ENCODE measurements at places on chromosomes 11 and 22. TPM values are rescaled to one million over a fixed set of nuclear protein-coding genes. Genes with fewer than 3 reads are reported as not detected.

- DNase-seq: no peak
These were observed 540.8 kb downstream of the SOX6 start for GRCh38 chr11:15815246-15816195.

GRCh38 chr11:36347384-36347906 is 51.4 kb downstream of the PRR5L start:
- no peak for DNase-seq

DNA sequence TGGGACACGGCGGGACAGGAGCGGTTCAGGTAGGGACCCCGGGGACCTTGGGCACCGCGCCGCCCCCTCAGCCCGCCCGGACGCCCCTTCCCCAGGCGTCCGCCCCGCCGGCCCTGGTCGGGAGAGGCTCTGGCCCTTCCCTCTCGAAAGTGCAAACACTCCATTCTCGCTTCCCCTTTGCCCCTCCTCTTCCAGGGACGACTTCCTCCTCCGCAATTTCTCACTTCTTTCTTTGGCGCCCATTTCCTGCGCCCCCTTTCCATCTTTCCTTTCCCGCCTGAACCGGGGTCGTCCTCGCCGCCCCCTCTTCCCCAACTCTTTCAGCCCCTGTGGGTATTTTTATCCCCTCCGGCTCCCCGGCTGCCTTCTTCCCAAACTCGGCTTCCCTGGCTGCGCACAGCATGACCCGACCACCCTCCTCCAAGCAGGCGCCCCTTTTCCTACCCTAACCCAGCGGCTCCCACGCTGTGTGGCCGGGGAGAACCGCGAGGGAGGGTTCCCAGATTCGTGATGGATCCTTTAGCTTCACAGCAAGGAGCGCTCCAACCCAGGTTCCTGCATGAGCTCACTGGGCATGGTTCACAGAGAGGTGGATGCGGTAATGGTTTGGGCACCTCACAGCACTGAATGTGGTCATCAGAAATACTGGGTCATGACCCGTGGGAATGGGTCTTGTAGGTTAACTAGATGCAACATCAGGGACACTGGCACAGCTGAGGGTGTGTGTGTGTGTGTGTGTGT is 689 bp downstream of the RAB39A start:
- peak; percentile 27 for DNase-seq

Gene NXF1
- total RNA-seq: 124 TPM

DNA sequence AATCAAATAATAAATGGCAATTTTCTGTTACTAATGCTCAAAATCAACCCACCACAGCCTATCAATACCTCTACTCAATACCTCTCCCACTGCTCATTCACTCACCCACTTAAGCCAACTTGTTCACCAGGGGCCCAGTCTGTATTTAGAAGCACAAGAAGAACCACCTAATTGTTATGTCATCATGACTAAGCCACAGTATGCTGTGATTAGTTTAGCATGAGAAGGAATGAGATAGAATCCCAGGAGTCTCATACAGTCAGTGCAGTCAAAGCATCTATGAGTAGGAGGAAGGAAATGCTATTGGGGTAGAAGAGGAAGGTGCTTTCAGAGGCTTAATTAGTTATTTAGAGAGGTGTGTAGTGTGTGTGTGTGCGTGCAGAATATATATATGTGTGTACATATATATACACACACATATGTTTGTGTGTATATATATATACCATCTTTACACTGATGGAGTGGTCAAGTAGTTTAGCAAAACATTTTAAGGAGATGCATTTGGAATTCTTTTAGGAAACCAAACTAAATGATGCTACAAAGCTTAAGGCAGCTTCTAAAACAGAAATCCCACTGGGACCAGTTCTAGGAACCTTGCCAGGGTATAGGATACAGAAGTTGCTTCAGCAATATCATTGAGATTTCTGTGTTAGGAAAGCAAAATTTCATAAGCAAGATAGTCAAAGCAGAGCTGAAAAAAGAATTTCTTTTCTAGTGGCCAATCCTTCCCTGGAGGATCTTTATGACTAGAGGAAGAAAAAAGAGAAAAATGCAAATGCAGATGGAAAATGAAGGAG is 27.5 kb downstream of the KCNA4 start:
- no peak for DNase-seq

Gene MIOX
- not detected for total RNA-seq

- no peak for DNase-seq
These were observed 20.0 kb downstream of the C11orf24 start for GRCh38 chr11:68251765-68252164.

GRCh38 chr11:86720546-86720945 is 48.1 kb upstream of the ME3 start:
- DNase-seq: no peak

Gene LARGE2
- 2.7 TPM for total RNA-seq

DNA sequence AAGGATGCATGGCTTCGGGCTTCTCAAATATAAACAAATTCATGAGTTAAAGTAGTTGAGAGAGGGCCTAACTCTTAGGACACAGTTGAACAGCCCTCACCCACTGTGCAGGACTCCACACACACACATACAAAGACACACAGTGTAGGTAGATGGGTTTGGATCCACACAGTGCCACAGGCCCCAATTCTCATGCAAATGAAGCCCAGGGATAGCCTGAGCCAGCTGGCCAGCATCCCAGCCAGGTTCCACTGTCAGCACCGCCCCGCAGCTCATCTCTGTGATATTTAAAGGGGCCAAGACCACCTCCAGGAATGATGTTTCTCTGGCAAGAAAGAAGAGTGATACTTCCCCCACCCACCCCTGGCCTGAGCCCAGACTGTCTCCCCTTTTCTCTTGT is 11.7 kb downstream of the SLC35C1 start:
- DNase-seq: no peak

- no peak for DNase-seq
These were observed 18.2 kb downstream of the ST14 start for GRCh38 chr11:130177782-130178181.

Gene MUC2
- total RNA-seq: not detected

DNA sequence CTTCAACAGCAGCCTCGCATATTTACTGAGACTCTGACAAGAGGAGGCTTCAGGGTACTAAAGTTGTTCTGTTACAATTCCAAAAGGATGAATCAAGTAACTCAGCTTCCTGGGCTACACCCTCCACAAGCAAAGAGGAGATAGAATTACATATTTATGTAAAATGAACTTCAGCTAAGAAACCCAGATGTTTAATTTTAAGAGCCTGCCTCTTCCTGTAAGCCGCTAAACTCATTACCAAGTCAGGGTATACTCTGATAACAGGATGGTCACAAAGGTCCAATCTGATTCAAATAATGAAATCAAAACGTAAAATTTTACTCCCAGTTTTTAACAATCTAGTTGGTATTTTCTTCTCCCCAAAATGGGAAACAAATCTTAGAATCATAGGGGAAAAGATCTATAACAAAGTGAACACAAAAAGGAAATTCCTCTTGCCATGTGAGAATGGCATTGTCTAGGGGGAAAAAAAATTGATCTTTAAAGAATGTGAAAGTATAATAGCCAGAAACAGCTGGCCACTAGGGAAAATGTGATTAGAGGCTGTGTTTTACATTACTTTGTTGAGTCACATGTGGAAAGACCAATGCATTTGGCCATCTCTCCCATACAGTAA is 30.9 kb downstream of the CHEK2 start:
- no peak for DNase-seq

DNA sequence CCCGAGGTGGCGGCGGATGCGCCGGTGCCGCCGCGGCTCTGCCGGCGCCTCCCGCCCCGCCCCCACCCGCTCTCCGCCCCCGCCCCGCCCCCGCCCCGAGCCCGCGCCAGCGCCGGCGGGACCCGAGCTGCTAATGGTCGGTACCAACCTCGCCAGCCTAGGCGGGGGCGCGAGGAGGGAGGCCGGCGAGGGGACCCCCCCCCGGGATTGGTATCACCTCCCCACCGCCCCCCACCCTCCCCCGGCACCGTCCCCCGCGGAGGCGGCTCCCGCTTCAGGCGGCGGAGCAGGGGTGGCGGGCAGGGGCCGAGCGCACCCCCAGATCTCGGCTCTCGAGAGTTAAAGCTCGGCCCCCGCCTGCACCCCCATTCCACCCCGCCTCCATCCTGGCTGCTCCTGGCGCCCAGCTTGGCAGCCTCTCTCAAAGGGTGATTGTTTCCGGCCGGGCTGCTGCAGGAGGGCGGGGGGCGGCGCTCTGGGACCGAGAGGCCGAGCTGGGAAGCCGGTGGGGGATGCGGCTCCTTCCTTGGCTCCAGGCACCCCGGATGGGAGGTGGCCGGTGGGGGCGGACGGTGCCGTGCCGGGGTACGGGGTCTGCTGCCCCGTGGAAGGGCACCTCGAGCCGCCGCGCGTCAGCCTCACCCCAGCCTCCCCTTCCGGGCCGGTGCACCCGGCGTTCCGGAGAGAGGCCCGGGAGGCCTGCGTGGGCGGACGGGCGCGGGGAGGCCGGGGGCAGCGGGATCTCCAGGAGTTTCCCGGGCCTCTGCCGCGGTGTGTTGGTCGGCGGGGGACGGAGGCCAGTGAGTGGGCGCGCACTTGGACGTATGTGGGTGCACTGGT is at the start of gene B3GAT1:
Gene B3GAT1, minus strand, starts transcription at position 40 of the 840 bp plus-strand sequence. CDS start 24,583 bp downstream, outside the sequence.
- DNase-seq: peak; percentile 51

DNA sequence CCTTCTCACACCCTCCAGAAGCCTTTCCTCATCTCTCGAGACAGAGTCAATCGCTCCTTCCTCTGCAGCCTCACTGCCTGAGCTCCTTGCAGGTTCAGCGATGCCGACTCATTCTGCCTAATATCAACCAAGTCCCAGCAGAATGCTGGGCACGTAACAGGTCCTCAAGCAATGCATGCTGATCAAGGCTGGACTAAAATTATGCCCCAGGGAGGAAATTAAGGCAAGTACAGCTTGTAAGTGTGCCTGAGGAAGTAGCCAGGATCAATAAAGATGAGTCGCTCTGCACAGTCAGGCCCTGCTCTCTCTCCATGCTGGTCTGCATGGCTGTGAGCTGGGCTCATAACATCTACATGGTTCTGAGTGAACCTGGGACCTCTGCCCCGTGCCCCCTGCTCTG is 25.6 kb upstream of the NRIP3 start:
- no peak for DNase-seq

GRCh38 chr11:30487200-30487898 is 98.8 kb downstream of the MPPED2 start:
- DNase-seq: no peak

GRCh38 chr22:32494971-32495370 is 20.4 kb downstream of the FBXO7 start:
- no peak for DNase-seq

Gene DRD4
- 0.72 TPM for total RNA-seq

DNA sequence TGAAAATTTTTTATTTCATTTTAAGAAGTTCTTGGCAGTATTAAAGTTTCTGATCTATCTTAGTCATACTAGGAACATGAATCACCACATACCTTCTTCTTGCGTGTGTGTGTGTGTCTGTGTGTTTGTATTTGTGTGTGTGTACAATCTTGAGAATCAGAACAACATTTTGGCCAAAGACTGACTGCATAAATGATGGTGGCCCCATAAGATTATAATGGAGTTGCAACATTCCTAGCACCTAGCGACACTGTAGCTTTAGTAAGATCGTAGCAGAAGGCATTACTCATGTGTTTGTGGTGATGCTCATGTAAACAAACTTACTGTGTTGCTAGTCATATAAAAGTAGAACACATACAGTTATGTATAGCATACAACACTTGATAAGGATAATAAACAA is 205.4 kb downstream of the FAM76B start:
- no peak for DNase-seq

- DNase-seq: no peak
These were observed 122.6 kb downstream of the APOL5 start for GRCh38 chr22:35840302-35840739.

- no peak for DNase-seq
These were observed 477.1 kb downstream of the BRD1 start for GRCh38 chr22:49350441-49351121.

- no peak for DNase-seq
These were observed 1003.3 kb upstream of the CCDC90B start for GRCh38 chr11:84289381-84289906.

DNA sequence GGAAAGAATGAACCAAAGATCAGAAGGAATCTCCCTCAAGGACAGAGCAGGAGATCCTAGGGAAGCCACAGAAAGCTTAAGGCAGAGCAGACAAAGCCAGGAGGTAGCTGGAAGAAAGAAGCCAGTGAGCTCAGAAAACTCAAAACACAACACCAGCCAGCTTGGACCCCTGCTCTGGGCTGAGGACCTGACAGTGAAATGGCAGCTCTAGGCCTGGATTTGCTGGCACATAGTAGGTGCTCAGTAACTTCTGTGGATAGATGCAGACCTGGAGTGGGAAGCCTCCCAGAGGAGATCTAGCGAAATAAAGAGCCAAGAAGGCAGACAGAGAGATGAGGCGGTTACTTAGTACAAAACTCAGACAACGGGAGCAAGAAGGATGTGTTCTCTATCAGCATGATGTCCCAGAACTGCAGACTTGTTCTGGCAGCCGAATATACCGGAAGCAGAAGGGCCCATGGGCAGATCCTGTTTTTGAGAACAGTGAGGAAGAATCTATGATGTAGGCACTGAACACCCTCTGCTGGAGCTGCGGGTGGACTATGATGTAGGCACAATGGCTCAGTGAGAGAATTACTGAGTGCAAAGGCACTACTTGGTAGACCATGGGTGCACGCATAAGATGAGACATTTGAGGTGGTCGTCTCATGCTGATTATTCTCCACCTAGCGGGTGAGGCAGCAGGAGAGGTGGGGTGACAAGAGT is 4.8 kb downstream of the ROBO4 start:
- DNase-seq: no peak

Gene LIF
- 564 TPM for total RNA-seq

DNA sequence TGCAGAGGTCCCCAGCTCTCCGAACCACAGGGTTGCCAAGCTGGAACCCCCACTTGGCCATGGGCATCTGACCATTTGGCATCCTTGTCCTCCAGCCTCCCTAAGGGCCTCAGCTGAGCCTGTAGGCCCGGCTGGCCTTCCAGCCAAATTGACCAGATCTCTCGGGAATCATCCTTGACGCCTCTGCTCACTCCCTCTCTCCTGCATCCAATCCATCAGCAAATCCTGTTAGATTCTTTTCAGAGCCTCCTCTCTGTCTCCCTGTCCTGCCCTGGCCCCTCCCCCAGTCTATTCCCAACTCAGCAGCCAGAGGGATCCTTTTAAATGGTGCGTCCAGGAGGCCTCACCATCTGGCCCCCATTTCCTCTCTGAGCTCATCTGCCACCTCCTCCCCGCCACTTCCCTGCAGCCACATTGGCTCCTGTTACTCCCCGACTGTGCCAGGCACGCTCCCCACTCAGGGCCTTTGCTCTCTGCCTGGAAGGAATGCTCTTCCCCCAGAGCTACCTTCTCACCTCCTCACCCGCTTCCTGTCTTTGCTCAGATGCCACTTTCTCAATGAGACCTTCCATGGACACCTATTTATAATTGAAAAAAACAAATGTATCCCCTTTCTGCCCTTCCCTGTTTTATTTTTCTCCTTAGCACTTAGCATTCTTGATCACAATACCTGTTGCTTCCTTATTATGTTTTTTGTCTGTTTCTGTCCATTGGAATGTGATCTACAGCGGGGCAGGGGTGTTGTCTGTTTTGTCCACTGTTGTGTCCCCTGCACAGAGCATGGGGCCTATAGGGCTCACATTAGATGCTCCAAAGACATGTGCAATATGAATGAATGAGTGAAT is 78.1 kb downstream of the NFAM1 start:
- DNase-seq: no peak

Gene FAM180B
- total RNA-seq: not detected

- no peak for DNase-seq
These were observed 147.3 kb downstream of the CCDC34 start for GRCh38 chr11:27215471-27216269.

GRCh38 chr22:42328784-42329145 is 58.3 kb upstream of the TCF20 start:
- DNase-seq: no peak
